CD4-positive, alpha-beta T cell treated with Interleukin-6 for 4 hours (primary cell): ENCODE measurements at places on chromosomes 2 and 18.

DNA sequence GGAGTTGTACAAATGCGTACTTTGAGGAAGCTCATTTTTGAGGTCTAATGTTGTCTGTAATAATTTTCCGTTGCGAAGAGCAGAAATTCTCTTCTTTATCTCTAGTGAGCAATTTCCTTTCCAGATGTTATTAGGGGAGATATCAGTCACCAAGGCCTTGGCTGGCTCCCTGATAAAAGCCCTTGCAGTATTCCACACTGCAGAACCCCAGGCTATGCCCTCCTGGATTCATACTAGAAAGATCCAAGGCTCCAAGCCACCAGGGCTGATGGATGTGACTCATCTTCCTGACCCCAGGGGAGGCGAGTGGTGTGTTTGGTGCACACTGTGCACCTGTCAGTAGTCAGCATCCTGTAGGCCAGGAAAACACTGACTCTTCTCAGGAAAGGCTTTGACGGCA, 34.7 kb downstream of the INO80C start:
- DNase-seq = no peak

GRCh38 chr2:207926133-207926988, 99.0 kb downstream of the PLEKHM3 start:
- DNase-seq = no peak

DNA sequence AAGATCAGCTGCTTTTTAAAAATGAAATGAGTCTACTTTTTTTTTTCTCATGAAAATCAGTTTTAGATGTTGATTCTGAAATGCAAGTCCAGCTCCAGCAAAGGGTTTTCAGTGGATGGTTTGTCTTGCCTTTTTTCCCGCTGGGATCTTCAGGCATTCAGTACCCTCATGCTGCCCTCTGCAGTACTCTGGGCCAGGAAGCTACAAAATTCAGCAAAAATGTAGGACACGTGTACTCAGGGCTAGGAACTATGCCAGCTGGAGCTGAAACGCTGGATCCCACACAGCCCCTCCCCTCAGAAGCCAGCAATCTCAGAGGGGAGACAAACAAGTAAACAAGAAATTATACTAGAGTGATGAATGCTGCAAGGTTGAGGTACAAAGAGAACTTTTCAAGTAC, 97.3 kb downstream of the MMADHC start:
- no peak for DNase-seq

DNA sequence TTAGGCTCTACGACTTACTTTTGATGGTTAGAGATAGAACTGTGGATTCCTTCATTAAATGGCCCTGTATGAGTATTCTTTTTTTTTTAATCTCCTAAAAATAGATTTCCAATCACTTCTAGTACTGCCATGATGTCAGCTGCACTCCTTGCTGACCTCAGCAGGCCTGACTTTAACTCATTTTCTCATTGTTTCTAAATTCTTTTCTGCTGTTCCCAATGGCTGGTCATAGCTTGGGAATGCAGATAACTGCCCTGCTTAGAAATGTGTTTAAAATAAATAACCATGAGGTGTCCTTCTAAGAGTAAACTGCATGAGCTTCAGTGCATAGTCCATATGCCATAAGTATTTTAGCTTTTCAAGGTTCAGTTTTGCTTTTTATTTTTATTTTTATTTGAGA, 15.7 kb downstream of the CCDC85A start:
- no peak for DNase-seq

DNA sequence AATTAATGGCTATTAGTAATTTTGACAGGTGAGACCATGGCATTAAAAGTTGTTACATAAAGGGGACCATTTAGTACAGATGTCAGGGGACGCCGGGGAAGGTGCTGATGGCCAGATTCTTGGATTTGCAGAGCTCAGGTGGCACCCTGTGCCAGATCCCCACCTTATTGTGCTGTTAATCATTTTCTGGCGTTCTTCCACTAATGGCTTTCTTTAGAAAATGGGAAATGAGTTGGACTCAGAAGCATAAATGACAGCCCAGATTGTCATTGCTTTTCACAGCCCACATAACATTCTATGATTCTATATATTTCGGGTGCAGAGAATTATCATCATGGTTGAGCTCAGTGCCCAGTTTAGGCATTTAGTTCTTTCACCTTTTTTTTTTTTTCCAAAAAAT, 257.2 kb upstream of the TCF4 start:
- no peak for DNase-seq
